ENCODE measurements at places on chromosomes 1 and 21. TPM values are rescaled to one million over a fixed set of nuclear protein-coding genes. Genes with fewer than 3 reads are reported as not detected.

DNA sequence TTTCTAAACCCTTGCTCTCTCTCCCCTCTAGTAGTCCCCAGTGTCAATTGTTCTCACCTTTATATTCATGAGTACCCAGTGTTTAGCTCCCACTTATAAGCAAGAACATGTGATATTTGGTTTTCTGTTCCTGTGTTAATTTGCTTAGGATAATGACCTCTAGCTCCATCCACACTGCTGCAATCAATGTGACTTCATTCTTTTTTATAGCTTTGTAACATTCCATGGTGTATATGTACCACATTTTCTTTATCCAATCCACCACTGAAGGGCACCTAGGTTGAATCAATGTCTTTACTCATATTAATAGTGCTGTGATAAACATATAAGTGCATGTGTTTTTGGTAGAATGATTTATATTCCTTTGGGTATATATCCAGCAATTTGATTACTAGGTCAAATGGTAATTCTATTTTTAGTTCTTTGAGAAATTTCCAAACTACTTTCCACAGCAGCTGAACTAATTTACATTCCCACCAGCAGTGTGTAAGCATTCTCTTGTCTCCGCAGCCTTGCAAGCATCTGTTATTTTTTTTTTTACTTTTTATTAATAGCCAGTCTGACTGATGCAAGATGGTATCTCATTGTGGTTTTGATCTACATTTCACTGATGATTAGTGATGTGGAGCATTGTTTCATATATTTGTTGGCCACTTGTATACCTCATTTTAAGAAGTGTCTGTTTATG lies 277.8 kb downstream of the LTN1 start:
- H3K27ac ChIP-seq, result no peak overlapping the region
- no peaks in the 10 kb centered on the region for H3K27me3 ChIP-seq
- H3K36me3 ChIP-seq, result no peaks in the 10 kb centered on the region

DNA sequence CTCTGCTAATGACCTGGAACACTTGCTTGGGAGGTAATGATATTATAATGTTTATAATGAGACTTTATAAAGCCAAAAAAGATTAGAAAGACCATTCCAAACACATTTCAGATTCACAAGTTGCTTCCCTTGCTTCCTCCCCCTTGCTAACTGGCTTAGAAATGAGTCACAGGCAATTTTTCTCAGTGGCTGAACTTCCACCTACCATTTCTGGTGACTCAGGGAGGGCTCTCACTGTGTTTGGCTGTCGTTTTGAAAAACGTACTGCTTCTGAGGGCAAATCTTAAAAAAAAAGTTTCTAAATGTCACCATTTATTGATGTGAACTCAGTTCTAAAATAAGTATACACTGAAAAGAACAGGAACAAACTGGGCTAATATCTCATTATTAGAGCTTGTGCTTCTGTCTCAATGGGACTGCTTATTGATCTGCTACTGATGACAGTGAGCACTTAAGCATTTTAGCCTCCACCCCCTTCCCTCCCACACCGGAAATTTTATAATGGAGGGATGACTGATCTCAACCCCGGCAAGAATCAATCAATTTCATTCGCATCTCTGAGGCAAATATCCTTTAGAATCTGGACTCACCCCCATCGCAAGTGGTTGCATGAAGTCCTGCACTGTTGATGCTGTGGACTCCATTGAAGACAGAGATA lies 278.3 kb downstream of the KCTD3 start:
- DNase-seq, result no peak
- no peak overlapping the region for H3K27ac ChIP-seq
- no peak overlapping the region for H3K4me3 ChIP-seq
- H3K4me1 ChIP-seq, result no peaks in the 10 kb centered on the region
- H3K27me3 ChIP-seq, result no peaks in the 10 kb centered on the region

- no peak overlapping the region for H3K4me3 ChIP-seq
- H3K36me3 ChIP-seq, result no peaks in the 10 kb centered on the region
- no peaks in the 10 kb centered on the region for H3K4me1 ChIP-seq
- H3K27me3 ChIP-seq, result no peaks in the 10 kb centered on the region
Measured at GRCh38 chr1:219350172-219350931, 176.7 kb downstream of the LYPLAL1 start.

- H3K36me3 ChIP-seq, result no peaks in the 10 kb centered on the region
- H3K27me3 ChIP-seq, result peaks cover 58% of the 10 kb centered on the region
- H3K4me1 ChIP-seq, result no peaks in the 10 kb centered on the region
- no peak overlapping the region for H3K4me3 ChIP-seq
- DNase-seq, result no peak
- no peak overlapping the region for H3K27ac ChIP-seq
Measured at GRCh38 chr1:38512789-38513188, 346.8 kb downstream of the RRAGC start.

- H3K27me3 ChIP-seq, result peaks cover 11% of the 10 kb centered on the region
- H3K4me3 ChIP-seq, result no peak overlapping the region
- H3K36me3 ChIP-seq, result no peaks in the 10 kb centered on the region
- no peaks in the 10 kb centered on the region for H3K4me1 ChIP-seq
- DNase-seq, result no peak
- no peak overlapping the region for H3K27ac ChIP-seq
Measured at GRCh38 chr1:227273557-227273956, 44.7 kb downstream of the CDC42BPA start.

Gene PAQR7
- total RNA-seq, result 1.4 TPM

Gene HSD3B1
- not detected for total RNA-seq

Gene PRR9
- total RNA-seq, result not detected

DNA sequence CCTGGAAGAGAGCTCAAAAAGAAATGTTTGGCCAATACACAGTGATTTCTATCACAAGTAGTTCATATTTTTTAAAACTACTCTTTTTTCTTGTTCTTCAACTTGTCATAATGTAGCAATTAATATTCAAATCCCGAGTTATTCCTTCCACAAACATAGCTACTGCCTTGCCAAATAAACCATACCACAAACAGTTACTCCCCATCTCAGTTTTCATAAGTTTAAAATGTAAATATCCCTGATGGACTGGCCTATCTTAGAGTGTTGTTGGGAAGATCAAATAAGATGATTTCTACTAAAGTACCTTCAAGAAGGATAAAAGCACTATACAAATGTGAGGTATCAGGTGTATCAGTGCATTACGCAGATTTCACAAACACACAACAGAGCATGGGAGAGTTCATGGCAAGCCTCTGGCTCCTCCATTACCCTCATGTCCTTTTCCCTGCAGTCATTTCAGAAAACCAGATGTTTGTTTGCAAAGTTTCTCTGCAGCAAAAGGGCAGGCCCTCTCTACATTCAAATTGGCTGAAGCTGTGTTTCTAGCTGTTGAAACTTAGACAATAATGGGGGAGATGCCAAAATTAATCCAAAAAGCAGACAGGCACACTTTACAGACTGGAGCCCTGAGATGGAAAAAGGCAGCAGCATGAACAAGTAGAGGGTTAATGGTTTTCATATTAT lies 16.1 kb downstream of the WLS start:
- no peak for DNase-seq
- no peak overlapping the region for H3K4me3 ChIP-seq
- H3K27ac ChIP-seq, result no peak overlapping the region
- no peaks in the 10 kb centered on the region for H3K4me1 ChIP-seq
- H3K27me3 ChIP-seq, result peaks cover 6% of the 10 kb centered on the region

DNA sequence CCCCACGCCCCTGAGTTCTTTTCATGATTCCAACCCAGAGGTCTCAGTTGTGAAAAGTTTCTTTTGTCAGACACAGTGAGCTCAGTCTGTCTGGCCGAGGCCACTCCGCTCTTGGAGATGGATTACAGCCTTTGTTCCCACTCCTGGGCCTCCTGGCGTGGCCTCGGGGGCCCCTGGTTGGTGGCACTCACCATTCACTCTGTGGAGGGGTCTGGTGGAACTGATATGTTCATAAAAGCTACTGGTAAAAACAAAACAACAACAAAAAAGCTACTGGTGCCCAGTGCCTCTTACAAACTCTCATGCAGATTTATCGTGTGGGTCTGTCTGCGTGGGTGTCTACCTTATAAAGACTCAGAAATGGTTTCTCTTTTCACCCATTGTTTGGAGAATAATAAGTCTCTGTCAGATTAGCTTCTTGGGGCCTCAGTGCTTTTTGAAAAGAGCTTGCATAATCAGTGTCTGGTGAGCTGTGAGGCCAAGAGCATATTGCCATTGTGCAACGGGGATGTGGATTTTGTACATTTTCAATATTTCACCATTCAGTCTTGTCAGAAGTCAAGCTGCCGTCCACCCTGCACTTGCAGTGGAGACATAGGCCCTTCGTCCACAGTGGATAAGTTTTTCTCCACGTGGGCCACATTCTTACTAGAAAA lies 86.7 kb downstream of the GALNT2 start:
- H3K27me3 ChIP-seq, result no peaks in the 10 kb centered on the region
- H3K4me1 ChIP-seq, result peaks cover 30% of the 10 kb centered on the region
- H3K27ac ChIP-seq, result peak overlapping the region; percentile 1
- H3K36me3 ChIP-seq, result no peaks in the 10 kb centered on the region
- no peak for DNase-seq
- no peak overlapping the region for H3K4me3 ChIP-seq

DNA sequence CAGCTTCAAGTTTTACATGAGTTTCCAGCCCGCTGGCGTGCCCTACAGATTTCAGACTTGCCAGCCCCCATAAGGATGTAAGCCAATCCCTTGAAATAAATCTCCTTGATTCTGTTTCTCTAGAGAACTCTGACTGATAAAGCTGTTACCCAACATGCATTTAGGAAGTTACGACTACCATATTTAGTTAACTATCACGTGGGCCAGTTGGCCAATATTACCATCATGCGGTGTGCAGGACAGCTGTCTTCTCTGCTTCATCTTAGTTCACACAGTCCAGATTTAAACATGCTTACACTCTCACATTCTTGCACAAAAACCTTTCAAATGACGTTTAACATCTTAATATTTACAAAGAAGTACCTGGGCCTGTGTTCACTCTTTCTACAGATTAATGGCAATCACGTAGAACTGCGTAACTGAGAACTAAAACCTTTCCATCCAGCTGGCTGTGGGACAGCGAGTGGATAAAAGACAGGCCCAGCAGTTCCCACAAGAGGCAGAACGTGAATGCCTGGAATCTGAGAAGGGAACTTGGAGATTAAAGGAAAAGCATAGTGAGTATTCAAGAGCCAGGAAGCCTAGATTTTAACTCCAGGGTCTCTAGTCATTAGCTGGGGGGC lies 20.8 kb downstream of the FAM177B start:
- peaks cover 47% of the 10 kb centered on the region for H3K27me3 ChIP-seq
- no peak overlapping the region for H3K27ac ChIP-seq
- H3K36me3 ChIP-seq, result peaks cover 2% of the 10 kb centered on the region
- no peak for DNase-seq
- no peak overlapping the region for H3K4me3 ChIP-seq
- H3K4me1 ChIP-seq, result no peaks in the 10 kb centered on the region

- H3K27ac ChIP-seq, result peak overlapping the region; percentile 95
- no peak for DNase-seq
- peaks cover 26% of the 10 kb centered on the region for H3K4me1 ChIP-seq
- no peaks in the 10 kb centered on the region for H3K27me3 ChIP-seq
Measured at GRCh38 chr1:6600410-6601048, 2.1 kb downstream of the KLHL21 start.

Gene LCA5L
- total RNA-seq, result not detected
